AG04449 (cell line): ENCODE measurements at places on chromosomes 1 and 21.

GRCh38 chr1:224851848-224852261 lies 77.6 kb upstream of the DNAH14 start:
- no peak for DNase-seq

DNA sequence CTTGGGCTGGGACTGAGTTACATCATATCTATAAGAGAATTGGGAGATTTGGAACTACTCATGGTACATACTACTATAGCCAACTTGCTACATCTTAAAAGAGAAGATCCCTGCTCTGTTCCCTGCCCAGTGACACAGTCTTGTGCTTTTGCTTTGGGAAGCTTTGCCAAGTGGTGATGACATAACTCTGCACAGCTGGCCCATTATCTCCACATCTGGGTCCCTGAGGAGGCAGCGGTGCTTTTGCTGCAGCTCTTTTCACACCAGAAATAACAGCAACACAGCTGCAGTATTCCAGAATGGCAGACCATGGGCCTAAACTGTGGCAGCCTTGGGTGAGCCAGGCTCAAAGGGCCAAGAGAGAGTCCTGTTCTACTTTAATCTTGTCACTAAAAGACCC lies 296.0 kb downstream of the HHAT start:
- DNase-seq = no peak

GRCh38 chr1:203274603-203275381 lies 30.5 kb upstream of the BTG2 start:
- DNase-seq = no peak

GRCh38 chr21:34029743-34030528 lies 43.4 kb upstream of the MRPS6 start:
- no peak for DNase-seq

DNA sequence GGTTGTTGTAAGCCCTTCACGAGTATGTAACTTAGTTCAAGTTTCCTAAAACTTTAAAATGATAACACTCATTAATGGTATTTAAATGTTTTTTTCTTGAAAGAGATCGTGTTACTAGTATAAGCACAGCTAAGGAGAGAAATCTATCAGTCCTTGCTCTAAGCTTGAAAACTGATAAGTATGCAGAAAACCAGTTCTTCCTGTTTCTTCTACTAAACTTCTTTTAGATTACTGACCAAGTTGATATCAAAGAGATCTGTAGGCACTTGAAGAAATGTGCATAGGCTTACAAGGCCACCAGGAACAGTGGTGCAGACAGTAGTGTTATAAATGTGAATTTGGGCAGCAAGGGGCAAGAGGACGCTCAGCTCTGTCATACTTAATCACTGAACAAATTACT lies 3.9 kb downstream of the EFCAB14 start:
- DNase-seq = no peak

DNA sequence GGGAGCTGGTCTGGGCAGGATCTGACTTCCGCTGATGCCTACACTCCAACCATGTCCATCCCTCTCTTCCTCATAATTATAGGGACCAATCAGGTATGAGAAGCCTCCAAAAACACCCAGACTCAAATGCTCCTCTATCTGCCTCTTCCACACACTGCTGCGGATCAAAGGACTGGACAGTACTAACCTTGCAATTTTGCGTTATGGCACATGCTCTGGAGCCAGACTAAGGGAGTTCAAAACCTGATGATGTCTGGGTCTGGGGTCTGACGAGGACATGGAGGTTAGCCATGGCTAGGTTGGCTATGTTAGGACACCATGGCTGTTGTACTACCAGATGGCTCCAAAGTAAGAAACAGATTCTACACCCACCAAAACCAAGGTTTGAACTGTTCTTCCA lies 10.3 kb downstream of the GPN2 start:
- no peak for DNase-seq

- no peak for DNase-seq
Measured at GRCh38 chr1:150010393-150011115, at the start of gene OTUD7B. Gene OTUD7B (minus strand): TSS chr1:150010726. CDS start chr1:149977510, 33,216 bp downstream.

DNA sequence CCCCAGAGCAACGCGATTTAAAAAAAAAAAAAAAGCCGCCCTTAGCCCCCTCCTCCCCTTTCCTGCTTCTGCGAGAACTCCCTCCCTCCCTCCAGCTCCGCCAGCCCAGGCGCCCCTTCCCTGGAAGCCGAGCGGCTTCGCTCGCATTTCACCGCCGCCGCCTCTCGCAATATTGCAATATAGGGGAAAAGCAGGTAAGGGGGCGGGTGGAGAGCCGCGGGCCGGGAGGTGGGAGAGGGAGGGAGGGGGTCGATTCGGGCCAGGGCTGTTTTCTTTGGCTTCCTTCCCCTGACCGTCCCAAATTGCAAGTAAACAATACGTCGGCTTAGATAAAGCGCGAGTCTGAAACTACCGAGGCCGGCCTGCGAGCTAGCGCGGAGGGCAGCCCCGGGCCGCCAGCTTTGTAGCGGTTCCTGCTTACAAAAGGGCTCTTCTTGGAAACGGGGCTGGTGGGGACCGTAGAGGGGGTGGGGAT lies 408 bp downstream of the LMO4 start:
- DNase-seq = no peak
